Osteoblast (primary cell): ENCODE measurements at places on chromosomes 13 and 19. TPM values are rescaled to one million over a fixed set of nuclear protein-coding genes. Genes with fewer than 3 reads are reported as not detected.
A peak's percentile ranks its signal among the peaks of the same experiment; 100 is the strongest.

The BRME1 gene
- 0.59 and 0.72 TPM in 2 replicates for total RNA-seq

DNA sequence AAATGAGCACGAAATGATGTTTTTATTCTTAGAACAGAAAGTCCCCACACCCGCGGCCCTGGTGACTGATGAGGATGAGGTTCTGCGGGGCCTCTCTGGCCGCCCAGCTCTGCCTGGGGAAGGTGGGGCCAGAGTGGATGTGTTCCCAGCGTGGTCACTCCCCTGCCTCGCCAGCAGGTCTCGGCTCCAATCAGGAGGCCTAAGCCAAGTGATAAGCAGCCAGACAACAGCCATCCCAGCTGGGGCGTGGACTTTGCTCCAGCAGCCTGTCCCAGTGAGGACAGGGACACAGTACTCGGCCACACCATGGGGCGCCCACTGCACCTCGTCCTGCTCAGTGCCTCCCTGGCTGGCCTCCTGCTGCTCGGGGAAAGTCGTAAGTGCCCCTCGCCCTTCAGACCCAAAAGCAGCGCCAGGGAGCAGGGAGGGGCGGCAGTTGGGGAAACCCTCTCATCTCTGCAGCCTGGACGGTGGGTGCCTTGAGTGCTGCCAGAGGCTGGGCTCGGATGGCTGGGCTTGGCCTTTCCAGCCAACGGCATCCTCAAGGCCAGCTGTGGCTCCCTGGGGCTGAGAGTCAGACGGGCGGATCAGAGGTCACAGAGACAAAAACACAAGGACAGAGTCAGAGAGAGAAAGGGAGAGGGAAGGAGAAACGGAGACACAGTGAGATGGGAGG is at the start of gene F10:
TSS of gene F10 (plus strand) at position 250 of the 676 bp plus-strand sequence. CDS start at position 307, 57 bp downstream.
- no peaks in the 10 kb centered on the region for H3K36me3 ChIP-seq
- peak; percentile 82 for DNase-seq

- no peak overlapping the region for H3K4me3 ChIP-seq
- DNase-seq, result no peak
- H3K27me3 ChIP-seq, result no peaks in the 10 kb centered on the region
- H3K27ac ChIP-seq, result no peak overlapping the region
- peaks cover 6% of the 10 kb centered on the region for H3K4me1 ChIP-seq
Measured at GRCh38 chr13:100495455-100495854, 93.1 kb downstream of the GGACT start.

DNA sequence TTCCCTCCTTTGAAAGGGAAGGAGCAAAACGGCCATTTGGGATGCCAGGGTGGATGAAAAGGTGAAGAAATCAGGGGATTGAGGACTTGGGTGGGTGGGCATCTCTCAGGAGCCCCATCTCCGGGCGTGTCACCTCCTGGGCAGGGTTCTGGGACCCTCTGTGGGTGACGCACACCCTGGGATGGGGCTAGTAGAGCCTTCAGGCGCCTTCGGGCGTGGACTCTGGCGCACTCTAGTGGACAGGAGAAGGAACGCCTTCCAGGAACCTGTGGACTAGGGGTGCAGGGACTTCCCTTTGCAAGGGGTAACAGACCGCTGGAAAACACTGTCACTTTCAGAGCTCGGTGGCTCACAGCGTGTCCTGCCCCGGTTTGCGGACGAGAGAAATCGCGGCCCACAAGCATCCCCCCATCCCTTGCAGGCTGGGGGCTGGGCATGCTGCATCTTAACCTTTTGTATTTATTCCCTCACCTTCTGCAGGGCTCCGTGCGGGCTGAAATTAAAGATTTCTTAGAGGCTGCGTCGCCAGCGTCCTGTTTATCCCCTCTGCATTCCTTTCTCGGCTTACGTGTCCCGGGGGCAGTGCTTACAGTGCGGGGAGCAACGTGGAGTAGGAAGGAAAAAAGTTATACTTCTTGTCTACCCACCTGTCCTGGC is 15.2 kb upstream of the S1PR4 start:
- peak; percentile 94 for DNase-seq
- peaks cover 6% of the 10 kb centered on the region for H3K4me1 ChIP-seq
- no peaks in the 10 kb centered on the region for H3K36me3 ChIP-seq
- H3K27ac ChIP-seq, result no peak overlapping the region
- no peak overlapping the region for H3K4me3 ChIP-seq

The TGFBR3L gene
- total RNA-seq, result under 0.01 TPM in 1 of 2 replicates, not detected in the other

The IGSF23 gene
- not detected in 2 replicates for total RNA-seq

GRCh38 chr13:30061217-30061616 is 210.8 kb upstream of the UBL3 start:
- H3K4me1 ChIP-seq, result no peaks in the 10 kb centered on the region
- H3K27me3 ChIP-seq, result no peaks in the 10 kb centered on the region
- H3K4me3 ChIP-seq, result no peak overlapping the region
- no peak for DNase-seq
- H3K27ac ChIP-seq, result no peak overlapping the region

DNA sequence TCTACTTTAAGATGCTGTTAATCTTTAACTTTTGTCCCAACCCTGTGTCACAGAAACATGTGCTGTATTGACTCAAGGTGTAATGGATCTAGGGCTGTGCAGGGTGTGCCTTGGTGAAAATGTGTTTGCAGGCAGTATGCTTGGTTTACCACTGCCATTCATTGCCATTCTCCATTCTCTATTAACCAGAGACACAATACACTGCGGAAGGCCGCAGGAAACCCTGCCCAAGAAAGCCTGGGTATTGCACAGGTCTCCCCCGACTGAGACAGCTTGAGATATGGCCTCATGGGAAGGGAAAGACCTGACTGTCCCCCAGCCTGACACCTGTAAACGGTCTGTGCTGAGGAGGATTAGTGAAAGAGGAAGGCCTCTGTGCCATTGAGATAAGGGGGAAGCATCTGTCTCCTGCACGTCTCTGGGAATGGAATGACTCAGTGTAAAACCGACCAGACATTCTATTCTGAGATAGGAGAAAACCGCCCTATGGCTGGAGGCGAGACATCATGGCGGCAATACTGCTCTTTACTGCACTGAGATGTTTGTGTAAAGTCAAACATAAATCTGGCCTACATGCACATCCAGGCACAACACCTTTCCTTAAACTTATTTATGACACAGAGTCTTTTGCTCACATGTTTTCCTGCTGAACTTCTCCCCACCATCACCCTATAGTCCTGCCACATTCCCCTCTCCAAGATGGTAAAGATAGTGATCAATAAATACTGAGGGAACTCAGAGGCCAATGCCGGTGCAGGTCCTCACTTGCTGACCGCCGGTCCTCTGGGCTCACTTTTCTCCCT is 13.1 kb upstream of the ZNF888 start:
- peaks cover 12% of the 10 kb centered on the region for H3K4me1 ChIP-seq
- no peaks in the 10 kb centered on the region for H3K36me3 ChIP-seq
- no peak overlapping the region for H3K4me3 ChIP-seq
- no peak for DNase-seq

DNA sequence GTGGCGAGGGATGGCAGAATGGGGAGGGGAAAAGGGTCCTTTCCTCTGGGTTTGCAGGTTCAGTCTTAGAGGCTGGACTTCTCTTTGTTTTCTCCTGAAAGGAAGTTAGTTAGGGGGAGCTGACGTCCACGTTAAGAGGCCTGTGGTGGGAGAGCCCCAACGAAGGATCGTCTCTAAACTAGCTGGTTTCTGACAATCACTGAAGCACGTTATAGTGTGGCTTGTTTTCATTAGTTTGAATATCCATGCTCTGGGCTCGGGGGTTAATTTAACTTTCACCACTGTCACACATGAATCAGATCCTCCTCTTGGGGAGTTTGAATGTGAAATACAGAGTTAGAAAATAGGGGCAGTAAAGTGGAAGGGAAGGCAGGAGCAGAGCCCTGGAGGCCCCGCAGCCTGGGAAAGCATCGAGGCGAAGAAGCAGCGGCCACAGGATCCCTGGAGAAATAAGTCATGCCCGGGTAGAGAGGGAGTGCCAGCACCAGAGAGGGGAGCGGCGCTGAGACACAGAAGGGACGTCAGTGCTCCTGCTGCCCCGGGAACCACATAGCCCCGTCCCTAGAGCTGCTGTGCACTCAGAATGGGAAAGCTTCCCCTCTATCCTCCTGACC is 31.1 kb upstream of the AMER2 start:
- peaks cover 2% of the 10 kb centered on the region for H3K27me3 ChIP-seq
- peak; percentile 79 for DNase-seq
- H3K36me3 ChIP-seq, result no peaks in the 10 kb centered on the region
- no peak overlapping the region for H3K27ac ChIP-seq

The ZNF44 gene
- total RNA-seq, result 10.0 and 11.2 TPM in 2 replicates

DNA sequence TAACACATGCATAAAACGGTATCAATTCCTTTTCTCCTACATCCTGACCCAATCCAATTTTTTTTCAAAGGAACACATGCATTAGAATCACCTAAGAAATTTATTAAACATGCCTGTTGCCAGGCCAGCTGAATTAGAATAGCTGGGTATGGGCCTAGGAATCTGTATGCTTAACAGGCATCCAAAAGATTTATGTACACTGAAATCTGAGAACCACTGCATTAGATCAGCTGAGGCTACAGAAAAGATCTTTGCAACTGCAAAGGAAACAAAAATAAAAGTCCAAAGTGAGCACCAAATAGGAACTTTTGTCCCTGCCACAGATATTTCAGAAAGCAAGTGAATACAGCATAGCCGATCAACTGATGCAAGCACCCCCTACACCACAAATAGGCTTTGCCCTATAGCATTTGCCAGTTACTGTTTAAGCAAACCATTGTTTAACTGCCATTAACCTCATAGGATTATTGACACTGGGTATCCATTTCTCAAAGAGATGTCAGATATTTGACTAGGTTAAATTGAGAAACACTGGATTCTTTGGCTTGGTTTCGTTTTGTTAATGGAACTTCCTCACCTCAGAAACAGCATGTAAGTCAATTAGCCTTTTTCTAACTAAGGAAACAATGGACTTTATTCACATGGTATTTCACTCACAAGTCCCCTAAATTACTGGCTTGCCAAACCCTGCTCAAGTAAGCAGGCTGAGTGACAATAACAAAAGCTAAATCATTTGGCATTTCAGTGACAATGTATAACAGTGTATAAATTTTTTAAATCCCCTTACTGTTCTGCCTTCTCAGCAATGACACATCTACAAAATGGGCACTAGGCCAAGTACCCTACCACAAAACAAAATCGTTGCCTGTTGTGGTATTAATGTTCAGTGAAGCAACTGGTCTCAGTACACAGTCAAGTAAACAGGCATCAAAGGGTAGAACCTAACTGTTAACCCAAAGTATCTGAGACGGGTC is 67.8 kb downstream of the SUCLA2 start:
- no peak for DNase-seq
- H3K27me3 ChIP-seq, result no peaks in the 10 kb centered on the region
- no peak overlapping the region for H3K27ac ChIP-seq
- peaks cover 4% of the 10 kb centered on the region for H3K4me1 ChIP-seq
- H3K4me3 ChIP-seq, result peak overlapping the region; percentile 22

- no peak for DNase-seq
- peaks cover 20% of the 10 kb centered on the region for H3K4me1 ChIP-seq
- no peaks in the 10 kb centered on the region for H3K36me3 ChIP-seq
- no peaks in the 10 kb centered on the region for H3K27me3 ChIP-seq
- no peak overlapping the region for H3K4me3 ChIP-seq
Measured at GRCh38 chr13:106499896-106500295, 35.6 kb downstream of the EFNB2 start.

The DNAAF3 gene
- 0.59 and 0.72 TPM in 2 replicates for total RNA-seq
